Stimulated activated naive CD8-positive, alpha-beta T cell treated with anti-CD3 and anti-CD28 coated beads, Interleukin-15, amount 100 ng/mL, for 72 hours (primary cell): ENCODE measurements at places on chromosomes 7 and 10.
A peak's percentile ranks its signal among the peaks of the same experiment; 100 is the strongest.

GRCh38 chr10:10644008-10644646 is 373.5 kb upstream of the CELF2 start:
- DNase-seq = no peak

GRCh38 chr10:103013416-103013815 is 95.3 kb downstream of the CNNM2 start:
- no peak for DNase-seq

- no peak for DNase-seq
Measured at GRCh38 chr10:131041441-131041840, 270.1 kb downstream of the TCERG1L start.

DNA sequence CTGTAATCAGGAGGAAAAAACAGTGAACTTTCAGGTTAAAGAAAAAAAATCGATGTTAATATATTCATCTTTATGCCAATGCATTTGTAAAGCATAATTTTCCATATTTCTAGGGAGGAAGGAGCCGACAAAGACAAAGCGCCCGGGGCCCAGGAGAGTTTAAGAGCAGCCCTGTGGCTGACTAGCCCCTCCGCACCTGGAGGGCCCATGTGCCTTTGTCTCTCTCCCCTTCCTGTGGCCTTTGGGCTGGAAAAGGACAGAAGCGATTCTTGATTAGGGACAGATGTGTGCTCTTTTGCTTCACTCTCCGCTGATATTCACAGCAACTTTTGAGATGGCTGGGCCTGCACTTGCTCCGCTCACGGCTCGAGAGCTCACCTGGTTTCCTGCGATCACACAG is 23.1 kb downstream of the DDC start:
- DNase-seq = no peak

- peak; percentile 78 for DNase-seq
Measured at GRCh38 chr7:2451171-2452073, 24.8 kb downstream of the GRIFIN start.

GRCh38 chr10:109947111-109947920 is 24.0 kb upstream of the XPNPEP1 start:
- no peak for DNase-seq

- no peak for DNase-seq
Measured at GRCh38 chr10:125159486-125159931, 854 bp downstream of the CTBP2 start.

- DNase-seq = no peak
Measured at GRCh38 chr7:144102041-144102440, 7.3 kb upstream of the OR2A2 start.

- DNase-seq = no peak
Measured at GRCh38 chr10:122301811-122302115, 30.7 kb downstream of the BTBD16 start.

DNA sequence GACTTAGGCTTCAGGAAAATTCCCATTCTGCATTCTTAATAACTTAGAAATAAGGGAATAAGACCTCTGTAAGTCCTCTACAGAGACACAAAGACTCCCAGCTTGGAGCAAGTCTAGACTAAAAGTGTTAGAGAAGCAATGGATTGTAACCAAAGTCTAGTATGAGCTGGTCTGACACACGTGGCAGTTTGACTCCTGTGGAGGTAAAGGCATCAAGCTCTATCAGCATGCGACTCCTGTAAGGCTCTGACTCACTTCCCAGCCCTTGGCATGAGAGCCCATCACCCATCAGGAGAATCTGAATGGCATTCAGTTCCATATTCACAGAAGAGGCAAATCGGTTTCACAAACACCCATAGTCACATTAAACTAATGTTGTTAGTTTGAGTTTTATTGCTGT is 4.4 kb upstream of the VSTM4 start:
- no peak for DNase-seq

DNA sequence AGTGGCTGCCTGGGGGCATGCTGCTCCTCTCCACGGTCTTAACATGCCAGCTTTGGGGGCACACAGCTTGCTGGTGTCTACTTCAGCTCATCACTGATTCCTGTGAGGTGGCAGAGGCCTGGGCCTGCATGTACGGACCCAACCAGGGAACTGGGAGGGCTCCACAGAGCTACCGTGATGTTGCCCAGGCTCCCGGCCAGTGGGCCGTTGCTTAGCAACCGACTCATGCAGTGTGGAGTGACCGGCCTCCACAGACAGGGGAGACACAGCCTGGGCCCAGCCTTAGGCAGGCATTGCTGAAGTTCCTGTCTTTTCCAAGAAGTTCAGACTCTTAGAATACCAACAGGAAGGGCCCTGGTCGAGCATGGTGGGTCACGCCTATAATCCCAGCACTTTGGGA is 25.8 kb upstream of the SH2B2 start:
- no peak for DNase-seq

DNA sequence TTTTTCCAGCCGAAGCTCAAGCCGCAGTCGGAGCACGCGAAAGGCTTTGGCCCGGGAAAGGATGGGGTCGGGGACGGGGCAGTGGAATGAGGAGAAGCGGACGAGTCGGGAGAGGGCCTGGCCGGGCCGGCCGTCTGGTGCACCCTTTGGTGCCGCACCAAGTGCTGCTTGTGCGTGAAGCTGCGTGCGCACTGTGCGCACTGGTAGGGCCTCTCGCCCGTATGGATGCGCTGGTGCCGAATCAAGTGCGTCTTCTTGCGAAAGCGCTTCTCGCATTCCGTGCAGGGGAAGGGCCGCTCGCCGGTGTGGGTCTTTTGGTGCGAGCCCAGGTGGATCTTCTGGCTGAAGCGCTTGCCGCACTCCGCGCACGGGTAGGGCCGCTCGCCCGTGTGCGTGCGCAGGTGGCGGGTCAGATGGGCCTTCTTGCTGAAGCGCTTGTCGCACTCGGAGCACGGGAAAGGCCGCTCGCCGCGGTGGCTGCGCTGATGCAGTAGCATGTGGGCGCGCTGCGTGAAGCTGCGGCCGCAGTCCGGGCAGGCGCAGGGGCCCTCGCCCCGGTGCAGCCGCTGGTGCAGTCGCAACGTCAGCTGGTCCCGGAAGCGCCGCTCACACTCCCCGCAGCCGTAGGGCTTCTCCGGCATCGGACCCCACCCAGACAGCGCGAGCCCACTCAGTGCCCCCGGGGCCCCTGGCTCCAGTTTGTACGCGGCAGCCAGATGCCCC is 7.8 kb downstream of the ZNF467 start:
- no peak for DNase-seq

DNA sequence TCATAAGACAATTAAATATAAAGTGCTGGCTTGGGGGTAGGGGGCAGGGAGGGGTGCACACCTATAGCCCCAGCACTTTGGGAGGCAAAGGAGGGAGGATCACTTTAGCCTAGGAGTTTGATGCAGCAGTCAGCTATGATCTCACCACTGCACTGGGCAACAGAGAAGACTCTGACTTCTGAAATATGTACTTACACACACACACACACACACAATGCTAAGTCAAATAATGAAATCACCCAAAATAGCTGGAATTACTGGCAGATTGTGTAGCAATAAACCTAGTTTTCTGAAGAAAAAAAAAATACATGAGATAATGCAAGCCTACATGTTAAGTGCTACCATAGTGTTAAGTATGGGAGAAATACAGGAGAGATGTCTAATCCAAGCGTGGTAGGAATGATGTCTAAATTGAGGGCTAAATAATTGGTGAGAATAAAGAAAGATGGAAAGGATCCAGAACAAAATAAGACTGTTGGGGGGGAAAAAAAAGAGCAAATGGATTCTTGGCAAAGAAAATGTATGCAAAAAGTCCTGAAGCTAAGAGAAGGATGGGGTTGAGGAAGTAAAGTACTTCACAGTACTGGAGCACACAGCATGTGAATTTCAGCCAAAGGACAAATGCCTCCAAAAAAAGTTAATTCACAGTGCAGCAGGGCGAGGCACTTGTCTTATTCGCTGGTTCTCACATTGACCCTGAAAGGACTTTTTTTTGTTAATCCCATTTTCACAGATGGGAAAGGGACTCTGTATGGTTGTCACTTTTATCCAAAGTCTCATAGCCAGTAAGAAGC is 73.9 kb downstream of the IGF2BP3 start:
- DNase-seq = no peak

DNA sequence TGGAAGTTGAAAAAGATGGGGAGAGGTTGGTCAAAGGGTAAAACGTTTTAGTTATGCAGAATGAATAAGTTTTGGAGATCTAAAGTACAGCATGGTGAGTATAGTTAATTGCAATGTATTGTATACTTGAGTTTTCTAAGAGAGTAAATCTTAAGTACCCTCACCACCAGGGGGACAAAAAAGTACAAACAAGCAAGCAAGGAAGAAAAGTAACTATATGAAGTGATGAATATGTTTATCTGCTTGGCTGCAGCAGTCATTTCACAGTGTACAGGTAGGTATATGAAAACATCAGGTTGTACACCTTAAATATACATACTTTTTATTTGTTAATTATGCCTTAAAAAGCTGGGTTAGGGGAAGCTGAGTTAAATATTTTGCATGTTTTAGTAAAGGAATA is 157.3 kb downstream of the PCLO start:
- DNase-seq = no peak

DNA sequence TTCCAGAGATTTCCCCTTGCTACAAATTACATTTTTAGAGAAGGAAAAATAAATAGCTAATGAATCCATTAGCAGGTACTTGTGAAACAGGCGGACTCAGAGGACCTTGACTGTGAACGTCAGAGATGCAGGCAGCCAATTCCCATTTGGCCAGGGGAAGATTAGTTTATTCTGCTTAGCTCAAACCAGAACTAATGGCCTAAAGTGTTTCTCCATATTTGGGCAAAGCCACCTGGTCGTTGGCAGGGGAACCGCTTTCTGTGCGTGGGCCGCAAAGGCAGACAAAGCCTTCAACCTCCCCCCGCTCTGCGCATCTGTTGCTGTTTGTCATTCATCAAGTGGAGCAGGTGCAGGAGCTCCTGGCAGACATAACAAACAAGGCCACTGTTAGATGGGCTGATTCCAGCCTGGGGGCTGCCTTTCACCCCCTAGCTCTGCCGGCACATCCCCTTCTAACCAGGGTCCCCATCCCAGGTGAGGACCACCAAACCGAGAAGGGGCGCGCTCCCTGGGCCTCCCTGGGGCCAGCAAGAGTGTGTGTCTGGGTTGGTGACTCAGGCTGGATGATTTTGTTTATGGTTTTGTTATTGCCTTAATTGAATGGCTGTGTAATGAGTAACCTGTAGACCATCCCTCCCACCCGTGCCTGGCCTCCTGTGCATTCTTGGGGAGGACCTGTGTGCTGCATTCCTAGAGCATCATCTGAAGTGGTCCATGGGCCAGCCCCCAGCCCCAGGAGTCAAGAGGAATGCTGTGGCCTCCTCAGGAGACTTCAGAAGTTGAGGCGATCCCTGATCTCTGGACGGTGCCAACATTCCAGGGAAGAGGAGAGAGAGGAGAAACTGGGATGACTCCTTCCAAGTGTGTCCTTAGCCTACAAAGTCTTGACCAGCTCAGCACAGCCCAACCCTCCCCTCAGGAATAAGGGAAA is 14.5 kb upstream of the CPA1 start:
- peak; percentile 65 for DNase-seq

DNA sequence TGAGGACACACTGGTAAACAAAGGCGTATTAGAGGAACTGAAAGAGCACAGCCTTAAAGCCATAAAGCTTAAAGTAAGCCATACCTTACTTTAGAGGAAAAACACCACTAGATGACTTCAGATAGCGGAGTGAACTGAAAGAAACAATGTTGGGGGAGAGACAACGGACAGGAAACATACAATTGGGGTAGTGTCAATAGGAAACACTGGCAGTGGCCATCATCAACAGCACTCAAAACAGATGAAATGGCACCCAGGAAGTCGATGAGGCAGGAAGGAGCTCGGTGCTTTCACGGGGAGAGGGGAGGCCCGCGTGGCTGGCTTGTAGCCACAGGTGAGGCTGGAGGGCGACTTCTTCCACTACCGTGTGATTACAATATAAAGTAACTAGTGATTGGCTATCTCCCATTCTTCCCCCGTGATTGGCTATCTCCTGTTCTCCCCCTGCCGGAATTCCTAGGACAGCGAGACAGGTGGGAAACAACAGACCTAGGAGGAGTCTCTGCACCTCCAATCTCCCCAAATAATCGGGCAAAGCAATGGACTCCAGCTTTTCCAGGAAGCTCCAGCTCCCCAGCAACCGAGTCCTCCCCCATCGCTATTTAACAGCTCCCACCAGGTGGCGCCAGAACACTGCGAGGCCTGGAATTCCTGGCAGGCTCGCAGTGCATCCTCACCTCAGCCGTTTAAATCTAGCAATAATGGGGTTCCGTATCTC is 2.4 kb upstream of the TAS2R38 start:
- peak; percentile 62 for DNase-seq

- no peak for DNase-seq
Measured at GRCh38 chr7:433558-433957, 86.1 kb downstream of the PDGFA start.

DNA sequence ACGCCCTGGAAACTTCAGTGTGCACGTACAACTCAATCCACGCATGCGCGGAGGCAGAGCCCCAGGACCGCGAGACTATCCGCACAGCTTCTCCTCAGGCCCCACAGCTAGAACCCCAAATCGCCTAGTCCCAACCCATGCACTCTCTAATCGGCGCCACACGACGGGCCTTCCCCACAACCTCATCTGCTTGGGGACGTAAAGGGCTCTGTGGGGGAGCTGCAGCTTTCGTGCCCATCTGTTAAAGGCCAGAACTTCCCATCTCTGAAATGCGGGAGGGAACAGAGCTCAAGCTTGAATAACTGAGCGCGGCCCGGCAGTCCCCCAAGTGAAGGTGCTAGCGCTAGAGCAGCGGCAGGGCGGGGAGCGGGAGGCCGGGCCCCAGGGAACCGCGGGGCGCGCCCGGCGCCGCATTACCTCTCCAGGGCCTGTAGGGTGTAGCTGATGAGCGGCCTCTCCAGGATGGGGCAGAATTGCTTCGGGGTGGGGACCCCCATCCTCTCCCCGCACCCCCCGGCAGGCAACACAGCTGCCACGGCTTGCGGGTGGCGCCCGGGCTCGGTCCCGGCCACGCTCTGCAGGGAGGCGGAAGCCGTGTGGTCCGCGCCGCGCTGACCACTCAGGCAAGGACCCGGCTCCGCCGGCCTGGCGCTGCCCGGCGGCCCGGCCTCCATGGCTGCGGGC is 547 bp downstream of the CRPPA start:
- DNase-seq = peak; percentile 89

DNA sequence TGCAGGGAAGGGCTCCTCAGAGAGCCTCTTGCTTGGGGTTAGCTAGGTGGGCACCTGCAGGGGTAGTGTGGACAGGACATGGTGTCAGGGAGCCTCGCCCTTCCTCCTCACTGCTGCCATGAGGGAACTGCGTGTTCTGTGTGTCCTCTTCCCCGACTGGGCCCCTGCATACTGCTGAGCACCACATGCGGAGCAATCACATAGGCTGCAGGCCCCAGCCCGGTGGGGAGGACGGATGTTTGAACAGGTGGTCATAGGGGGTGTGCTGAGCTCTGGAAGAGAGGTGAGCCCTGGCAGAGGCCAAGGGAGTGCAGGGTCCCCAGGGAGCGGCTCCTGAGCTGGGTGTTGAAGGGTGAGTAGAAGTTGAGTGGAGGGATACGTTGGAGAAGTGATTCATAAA is 48.3 kb upstream of the ZMIZ2 start:
- DNase-seq = no peak

DNA sequence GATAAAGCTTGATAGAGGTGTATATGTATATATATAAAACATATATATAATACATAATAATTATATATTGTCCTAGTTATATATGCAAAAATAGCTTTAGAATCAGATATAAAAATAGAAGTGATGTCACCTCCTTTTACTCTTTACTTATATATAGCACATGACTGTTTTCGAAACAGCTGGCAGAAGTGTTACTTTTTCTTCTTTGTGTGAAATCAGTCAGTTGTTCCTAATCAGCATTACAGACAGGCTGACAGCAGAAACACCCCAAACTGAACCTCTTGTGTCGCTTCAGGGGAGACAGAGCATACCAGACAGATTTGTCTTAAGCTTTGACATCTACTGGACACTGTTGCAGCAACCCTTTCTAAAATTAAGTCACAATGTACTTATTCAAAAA is 684.9 kb upstream of the CELF2 start:
- DNase-seq = no peak

GRCh38 chr10:69172241-69172982 is 7.6 kb upstream of the SUPV3L1 start:
- no peak for DNase-seq
